ENCODE measurements at places on chromosomes 5 and 9.

DNA sequence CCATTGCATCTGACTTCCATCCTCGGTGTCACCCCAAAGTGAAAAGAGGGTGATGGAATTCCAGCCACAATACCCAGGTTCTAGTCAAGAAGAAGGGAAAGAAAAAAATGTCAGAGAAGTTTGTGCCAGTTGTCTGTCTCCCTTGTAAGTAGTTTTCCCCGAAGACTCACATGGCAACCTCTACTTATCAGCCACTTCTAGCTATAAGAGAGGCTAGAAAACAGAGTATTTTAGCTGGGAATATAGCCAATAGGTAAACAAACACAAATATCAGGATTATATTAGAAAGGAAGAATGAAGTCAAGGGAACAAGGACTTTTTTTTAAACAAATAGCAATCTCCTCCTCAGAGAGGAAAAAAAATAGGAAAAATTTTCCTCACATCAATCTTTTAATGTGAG, 12.2 kb upstream of the ISL1 start:
- DNase-seq, result no peak

DNA sequence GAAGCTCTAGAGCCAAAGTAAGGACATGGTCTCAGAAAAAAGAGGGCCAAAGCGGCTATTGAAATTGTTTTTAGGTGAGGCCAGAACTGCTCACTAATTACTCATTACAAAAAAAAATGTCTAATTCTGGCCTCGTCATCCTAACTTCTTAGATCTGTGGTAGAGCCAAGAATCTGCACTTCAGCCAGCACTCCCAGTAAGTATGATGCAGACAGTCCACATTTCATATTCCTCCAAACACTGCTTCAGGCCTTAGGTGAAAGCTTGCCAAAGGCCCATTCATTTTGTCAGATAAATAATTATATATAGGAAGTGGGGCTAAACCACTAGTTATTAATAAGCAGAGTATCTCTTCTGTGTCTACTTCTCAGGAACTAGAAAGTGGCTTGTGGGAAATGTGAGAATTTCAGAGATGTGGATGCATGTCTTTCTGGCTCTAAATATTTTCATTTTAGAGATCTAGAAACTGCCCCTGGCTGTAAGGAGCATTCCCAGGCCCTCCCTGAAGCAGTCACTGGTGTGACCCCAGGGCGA, 554.0 kb downstream of the TLE4 start:
- no peak for DNase-seq

- DNase-seq, result no peak
These were observed 54.3 kb downstream of the ADGRV1 start for GRCh38 chr5:90612919-90613318.

GRCh38 chr5:107980923-107981692, 310.4 kb upstream of the EFNA5 start:
- DNase-seq, result no peak

DNA sequence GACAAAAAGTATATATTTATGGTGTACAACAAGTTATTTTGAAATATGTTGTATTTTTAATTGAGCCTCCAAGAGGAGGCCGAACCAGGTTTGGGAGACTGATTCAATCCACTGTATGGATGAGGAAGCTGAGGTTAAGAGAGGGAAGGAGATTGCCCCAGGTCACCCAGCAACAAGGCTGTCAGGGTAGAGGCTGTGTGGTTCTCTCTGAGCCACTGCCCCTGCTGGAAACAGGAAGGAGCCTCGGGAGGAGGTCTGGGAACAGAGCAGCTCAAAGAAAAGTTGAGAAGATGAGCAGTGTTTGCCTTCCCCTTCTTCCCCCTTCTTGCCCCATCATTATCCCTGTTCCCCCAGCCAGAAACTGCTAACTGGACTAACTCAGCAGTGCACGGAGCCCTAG, 6.6 kb upstream of the FAT2 start:
- no peak for DNase-seq

- DNase-seq, result no peak
These were observed 478.7 kb downstream of the SEMA5A start for GRCh38 chr5:9067154-9067553.

Data from midbrain (tissue), 1 donor.